Mammary epithelial cell (primary cell): ENCODE measurements at places on chromosomes 7 and 10. TPM values are rescaled to one million over a fixed set of nuclear protein-coding genes. Genes with fewer than 3 reads are reported as not detected.

- no peak for DNase-seq
These were observed 147.8 kb upstream of the EEPD1 start for GRCh38 chr7:36005293-36005692.

DNA sequence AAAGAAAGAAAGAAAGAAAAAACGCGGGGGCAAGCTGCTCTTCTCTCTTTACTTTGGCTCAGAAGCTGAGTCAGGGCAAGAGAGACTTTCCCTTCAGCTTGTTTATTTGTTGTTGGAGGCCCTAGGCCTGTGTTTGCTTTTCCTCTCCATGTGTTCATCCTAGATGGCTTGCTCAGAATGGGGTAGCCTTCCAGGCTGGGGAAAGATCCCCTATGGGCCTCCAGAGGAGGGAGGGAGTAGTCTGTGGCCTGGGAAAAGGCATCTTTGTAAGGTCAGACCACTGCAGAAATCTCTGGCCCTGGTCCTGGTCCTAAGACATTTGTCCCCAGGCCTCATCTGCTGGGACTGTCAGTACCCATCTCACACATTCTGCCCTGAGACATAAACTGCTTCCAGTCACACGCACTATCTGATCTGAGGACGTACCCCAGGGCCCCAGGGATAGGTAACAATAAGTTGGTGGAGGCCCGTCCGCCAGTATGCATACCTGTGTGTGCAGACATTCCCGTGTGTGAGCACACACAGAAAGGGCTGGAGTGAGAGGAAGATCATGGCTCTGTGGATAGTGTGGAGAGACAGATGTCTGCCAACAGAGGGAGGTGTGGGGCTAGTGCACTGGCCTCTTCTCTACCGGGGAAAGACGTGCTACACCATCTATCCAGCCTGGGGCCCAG is 4.9 kb upstream of the SCD start:
- peak; percentile 61 for DNase-seq

DNA sequence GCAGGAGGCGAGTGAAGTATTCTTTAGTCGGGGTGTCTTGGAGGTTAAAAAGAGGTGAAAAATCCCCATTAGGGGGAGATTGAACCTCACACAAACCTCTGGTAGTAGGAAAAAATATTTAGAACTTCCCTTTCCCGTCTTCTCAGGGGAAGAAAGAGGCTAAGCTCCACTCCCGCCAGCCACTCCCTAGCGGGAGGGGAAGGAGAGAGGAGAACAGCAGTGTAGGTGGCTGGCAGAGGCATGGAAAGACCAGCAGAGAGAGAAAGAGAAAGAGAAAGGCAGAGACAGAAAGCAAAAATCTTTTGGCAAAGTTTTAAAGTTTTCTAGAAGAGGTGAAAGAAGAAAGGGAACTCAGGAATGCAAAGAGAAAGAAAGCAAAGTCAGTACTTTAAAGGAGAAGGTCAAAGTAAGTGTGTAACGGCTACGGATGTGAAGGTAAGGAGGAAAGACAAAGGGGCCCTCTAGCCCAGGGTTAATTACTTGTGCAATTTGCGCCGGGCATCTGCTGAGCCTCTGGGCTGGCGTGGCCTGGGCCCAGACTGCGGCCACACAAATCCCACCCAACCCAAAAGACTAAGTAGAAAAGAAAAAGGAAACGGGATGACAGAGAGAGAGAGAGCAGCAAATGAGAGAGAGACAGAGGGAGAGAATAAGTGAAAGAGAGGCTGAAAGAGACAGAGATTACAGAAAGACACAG is 72.3 kb upstream of the ZNF746 start:
- no peak for DNase-seq

- DNase-seq: no peak
These were observed 51.3 kb upstream of the FRMD4A start for GRCh38 chr10:14382022-14382421.

The ADAM8 gene
- polyA plus RNA-seq: 9.9 TPM

The HHEX gene
- 0.16 TPM for polyA plus RNA-seq

The TDRD1 gene
- polyA plus RNA-seq: not detected

DNA sequence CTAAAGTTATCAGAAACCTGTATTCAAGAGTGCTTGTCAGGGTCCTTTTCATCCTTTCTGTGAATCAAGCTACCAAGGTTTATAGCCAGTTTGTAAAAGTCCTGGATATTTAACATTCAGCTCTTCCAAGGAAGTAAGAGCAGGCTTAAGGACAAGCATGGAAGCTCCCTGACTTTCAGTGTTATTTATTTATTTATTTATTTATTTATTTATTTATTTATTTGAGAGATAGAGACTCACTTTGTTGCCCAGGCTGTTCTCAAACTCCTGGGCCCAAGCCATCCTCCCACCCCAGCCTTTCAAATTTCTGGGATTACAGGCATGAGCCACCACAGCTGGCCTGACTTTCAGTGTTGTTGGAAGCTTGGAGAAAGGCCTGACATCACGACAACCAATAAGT is 44.4 kb upstream of the RELN start:
- no peak for DNase-seq

The PALD1 gene
- polyA plus RNA-seq: 0.01 TPM

The PKD2L1 gene
- polyA plus RNA-seq: not detected

GRCh38 chr10:131806646-131807317 is 94.0 kb upstream of the PPP2R2D start:
- no peak for DNase-seq

The CALCR gene
- not detected for polyA plus RNA-seq

- peak; percentile 21 for DNase-seq
These were observed 25.6 kb downstream of the TMEM196 start for GRCh38 chr7:19747740-19748339.
